Ovary (tissue), 10 donors: ENCODE measurements at places on chromosomes 2 and 18. TPM values are rescaled to one million over a fixed set of nuclear protein-coding genes. Genes with fewer than 3 reads are reported as not detected.
A peak's percentile ranks its signal among the peaks of the same experiment; 100 is the strongest.

DNA sequence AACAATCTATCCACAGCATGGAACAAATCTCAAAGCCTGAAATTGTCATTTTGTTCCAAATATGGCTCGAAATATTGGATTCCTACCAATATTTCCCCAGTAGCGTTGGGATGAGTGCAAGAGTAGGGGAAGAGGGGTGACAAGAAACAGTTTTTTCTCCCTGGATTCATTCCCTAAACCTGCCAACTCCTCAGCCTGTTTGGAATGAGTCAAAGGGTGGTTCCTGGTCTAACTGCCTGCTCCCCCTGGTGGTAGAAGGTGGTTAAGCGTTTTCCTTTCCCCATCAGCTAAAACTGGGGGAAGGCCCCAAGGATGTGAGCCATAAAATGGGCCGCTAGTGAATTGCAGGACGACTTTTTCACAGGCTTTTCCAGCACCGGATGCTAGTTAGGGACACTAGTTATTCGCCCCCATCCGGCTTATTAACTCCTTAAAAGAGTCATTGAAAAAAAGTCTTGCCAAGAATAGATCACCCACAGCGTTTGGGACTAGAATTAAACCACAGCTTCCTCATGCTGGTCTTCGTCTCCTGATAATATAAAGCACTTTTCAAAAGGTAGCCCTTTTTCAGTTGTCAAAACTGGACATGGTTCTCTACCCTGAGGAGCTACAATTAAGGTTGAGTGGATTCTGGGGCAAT, 72.5 kb downstream of the DHRS9 start:
- no peak for DNase-seq
- no peaks in the 10 kb centered on the region for H3K27me3 ChIP-seq
- no peak overlapping the region for H3K27ac ChIP-seq
- H3K4me3 ChIP-seq, result no peak overlapping the region
- no peaks in the 10 kb centered on the region for H3K4me1 ChIP-seq

GRCh38 chr2:215460682-215461382, 25.0 kb upstream of the FN1 start:
- no peaks in the 10 kb centered on the region for H3K36me3 ChIP-seq
- no peaks in the 10 kb centered on the region for H3K27me3 ChIP-seq
- no peak for DNase-seq

- peaks cover 14% of the 10 kb centered on the region for H3K4me1 ChIP-seq
- H3K27ac ChIP-seq, result no peak overlapping the region
- H3K4me3 ChIP-seq, result no peak overlapping the region
Measured at GRCh38 chr2:237876951-237877491, 17.6 kb downstream of the RAMP1 start.

GRCh38 chr2:26651470-26651771, 10.3 kb upstream of the CIB4 start:
- no peak overlapping the region for H3K27ac ChIP-seq
- no peak overlapping the region for H3K4me3 ChIP-seq
- no peaks in the 10 kb centered on the region for H3K27me3 ChIP-seq
- H3K4me1 ChIP-seq, result peaks cover 9% of the 10 kb centered on the region
- no peak for DNase-seq

DNA sequence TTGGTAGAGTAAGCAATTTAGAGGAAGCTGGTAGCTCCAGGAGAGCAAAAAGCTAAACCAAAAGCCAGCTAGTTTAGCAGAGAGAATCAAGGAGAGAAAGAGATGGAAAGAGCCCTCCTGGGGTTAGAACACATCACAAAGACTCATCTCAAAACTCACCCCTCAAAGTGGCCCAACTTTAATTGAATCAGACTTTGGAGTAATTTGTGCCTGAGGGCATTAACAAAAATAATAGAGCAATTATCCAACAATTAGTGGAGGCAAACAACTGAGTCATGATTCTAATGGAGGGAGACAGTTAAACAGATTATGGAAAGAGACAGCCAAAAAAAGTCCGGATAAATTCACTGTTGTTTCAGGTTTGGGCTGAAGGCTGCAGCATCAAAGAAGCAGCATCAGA, 417.4 kb downstream of the KCNJ3 start:
- H3K4me1 ChIP-seq, result no peaks in the 10 kb centered on the region
- no peak overlapping the region for H3K4me3 ChIP-seq
- H3K27me3 ChIP-seq, result no peaks in the 10 kb centered on the region
- H3K27ac ChIP-seq, result no peak overlapping the region

DNA sequence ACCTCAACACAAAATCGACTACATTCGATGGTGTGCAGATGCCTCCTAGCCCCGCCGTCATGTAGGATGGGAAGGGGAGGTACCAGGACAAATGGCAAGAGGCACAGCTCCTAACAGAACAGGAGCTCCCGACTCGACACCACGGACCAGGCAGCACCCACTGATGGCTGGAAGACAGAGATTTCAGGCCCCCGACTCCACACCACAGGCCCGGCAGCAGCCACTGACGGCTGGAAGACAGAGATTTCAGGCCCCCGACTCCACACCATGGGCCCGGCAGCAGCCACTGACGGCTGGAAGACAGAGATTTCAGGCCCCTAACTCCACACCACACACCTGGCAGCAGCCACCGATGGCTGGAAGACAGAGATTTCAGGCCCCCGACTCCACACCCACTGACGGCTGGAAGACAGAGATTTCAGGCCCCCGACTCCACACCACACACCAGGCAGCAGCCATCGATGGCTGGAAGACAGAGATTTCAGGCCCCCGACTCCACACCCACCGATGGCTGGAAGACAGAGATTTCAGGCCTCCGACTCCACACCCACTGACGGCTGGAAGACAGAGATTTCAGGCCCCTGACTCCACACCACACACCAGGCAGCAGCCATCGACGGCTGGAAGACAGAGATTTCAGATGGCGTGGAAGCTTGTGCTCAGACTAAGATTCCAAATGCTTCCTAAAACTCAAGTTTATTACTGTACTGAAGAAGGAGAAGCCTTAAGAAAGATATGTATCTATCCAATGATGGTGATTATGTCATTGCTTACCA, 135.5 kb downstream of the EIPR1 start:
- no peaks in the 10 kb centered on the region for H3K4me1 ChIP-seq
- no peak overlapping the region for H3K4me3 ChIP-seq
- no peak for DNase-seq
- no peak overlapping the region for H3K27ac ChIP-seq
- H3K27me3 ChIP-seq, result no peaks in the 10 kb centered on the region

DNA sequence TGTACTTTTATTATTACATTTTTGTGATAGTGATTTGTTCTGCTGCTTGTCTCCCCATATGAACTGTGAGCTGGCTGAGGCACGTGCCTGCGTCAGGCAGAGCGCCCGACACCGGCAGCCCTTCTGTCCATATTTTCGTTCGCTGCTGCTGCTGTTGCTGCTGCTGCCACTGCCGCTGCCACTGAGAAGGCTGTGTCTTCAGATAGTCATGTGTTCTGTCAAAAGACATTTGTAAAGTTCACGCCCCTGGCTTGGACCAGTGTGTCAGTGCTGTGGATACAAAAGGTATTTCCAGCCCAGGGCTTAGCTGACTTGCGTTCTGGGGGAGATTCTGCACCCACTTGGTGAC, 47.0 kb downstream of the TWIST2 start:
- peaks cover 17% of the 10 kb centered on the region for H3K4me1 ChIP-seq
- no peak for DNase-seq
- H3K4me3 ChIP-seq, result no peak overlapping the region
- H3K36me3 ChIP-seq, result no peaks in the 10 kb centered on the region
- peak overlapping the region; percentile 67 for H3K27ac ChIP-seq

GRCh38 chr2:219944866-219945265, 317.4 kb downstream of the SLC4A3 start:
- H3K36me3 ChIP-seq, result no peaks in the 10 kb centered on the region
- no peak for DNase-seq
- peaks cover 1% of the 10 kb centered on the region for H3K4me1 ChIP-seq
- no peak overlapping the region for H3K27ac ChIP-seq
- no peak overlapping the region for H3K4me3 ChIP-seq

DNA sequence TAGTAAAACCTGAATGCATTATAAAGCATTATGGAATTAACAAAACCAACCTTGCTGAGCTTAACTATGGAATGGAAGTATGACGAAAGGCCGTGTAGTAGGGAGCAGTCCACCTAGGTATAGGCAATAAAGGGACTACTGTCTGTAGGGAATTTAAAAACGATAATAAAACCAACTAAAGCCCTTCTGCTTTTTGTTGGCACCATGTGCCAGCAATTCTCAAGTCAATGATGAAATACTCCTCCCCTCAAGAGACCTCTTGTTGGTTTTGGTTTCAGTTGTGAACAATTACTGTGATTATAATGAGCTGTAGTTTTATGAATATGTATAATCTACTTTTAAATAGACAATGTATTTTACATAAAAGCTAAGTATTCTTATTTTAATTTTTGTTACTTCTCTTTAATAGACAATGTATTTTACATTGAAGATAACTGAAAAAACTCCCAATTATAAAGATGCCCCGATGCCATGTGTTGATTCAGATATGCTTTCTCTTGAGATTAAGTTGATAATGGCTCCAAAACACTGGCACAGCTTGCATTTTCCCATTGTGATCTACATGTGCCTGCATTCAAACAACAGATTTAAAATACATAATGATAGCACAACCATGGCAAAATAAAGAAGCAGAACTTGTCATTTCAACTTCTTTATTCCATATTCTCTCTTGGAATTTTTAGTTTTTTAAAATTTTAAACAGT, 55.5 kb upstream of the ZDBF2 start:
- no peak overlapping the region for H3K27ac ChIP-seq
- no peaks in the 10 kb centered on the region for H3K4me1 ChIP-seq
- H3K27me3 ChIP-seq, result no peaks in the 10 kb centered on the region

GRCh38 chr2:2050446-2050845, 280.6 kb downstream of the MYT1L start:
- no peak for DNase-seq
- no peaks in the 10 kb centered on the region for H3K4me1 ChIP-seq
- H3K27me3 ChIP-seq, result no peaks in the 10 kb centered on the region

DNA sequence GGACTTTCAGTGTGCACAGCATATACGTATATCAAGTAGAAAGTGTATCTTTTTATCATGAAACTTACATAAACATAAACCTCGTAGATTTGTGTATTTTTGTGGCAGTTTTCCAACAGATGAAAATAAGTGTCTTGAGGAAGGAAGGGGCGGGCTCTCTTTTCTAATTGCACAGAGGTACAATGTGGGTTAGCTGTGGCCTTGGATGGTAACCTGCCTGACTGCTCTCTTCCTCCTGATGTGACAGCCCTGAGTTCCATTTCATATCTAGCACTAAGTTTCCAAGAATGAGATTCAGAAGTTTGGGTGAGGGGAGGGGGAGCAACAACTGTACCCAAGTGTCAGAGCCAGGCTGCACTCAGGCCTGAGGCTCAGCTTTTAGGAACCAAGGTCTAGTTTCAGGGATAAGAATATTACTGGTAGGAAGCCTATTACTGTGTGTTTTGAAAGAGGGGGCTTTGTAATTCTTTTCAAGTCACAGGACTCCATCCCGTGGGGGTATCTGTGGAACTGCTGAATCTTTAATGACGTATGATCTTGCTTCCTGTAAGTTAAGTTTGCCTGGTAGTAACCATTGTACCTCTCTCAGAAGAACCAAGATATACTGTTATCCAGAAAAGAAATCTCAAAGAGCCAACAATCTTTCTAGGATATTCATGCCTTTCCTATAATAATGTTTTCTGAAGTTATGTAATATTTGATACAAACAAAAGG, 483.7 kb downstream of the PTPRM start:
- H3K27ac ChIP-seq, result no peak overlapping the region
- DNase-seq, result no peak
- peaks cover 2% of the 10 kb centered on the region for H3K4me1 ChIP-seq

DNA sequence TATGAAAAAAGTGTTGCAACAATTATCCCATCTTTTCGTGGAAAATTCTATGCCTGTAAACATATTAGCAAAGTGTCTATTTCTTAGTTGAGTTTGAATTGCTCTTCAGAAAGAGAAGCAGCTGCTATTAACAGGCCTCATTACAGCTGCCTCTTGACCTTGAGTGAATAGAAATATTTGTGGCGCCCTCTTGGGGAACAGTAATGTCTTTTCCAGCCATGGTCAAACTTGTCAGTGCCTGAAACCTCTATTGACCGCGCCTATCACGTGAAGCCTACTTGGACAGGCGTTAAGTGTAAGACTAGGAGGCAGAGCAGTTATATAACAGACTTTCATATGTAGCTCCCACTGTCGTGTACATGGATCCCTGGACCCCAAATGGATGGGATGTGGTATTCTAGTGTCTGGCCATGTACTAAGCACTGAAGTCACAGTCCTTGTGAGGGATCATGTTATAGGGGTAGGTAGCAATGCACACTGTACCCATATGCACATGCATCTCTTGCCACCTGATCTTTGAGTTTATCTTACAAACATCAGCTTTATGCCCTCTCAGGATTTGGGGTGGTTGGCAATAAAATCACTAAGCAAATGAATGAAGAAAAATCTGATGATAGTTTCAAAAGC, 245.0 kb downstream of the PTGR3 start:
- no peak overlapping the region for H3K27ac ChIP-seq
- H3K4me3 ChIP-seq, result no peak overlapping the region
- no peaks in the 10 kb centered on the region for H3K4me1 ChIP-seq
- no peaks in the 10 kb centered on the region for H3K36me3 ChIP-seq
- H3K27me3 ChIP-seq, result no peaks in the 10 kb centered on the region

GRCh38 chr2:215548714-215549113, 112.8 kb upstream of the FN1 start:
- no peak overlapping the region for H3K27ac ChIP-seq
- DNase-seq, result no peak
- H3K27me3 ChIP-seq, result no peaks in the 10 kb centered on the region
- H3K36me3 ChIP-seq, result no peaks in the 10 kb centered on the region
- H3K4me1 ChIP-seq, result no peaks in the 10 kb centered on the region
- no peak overlapping the region for H3K4me3 ChIP-seq

DNA sequence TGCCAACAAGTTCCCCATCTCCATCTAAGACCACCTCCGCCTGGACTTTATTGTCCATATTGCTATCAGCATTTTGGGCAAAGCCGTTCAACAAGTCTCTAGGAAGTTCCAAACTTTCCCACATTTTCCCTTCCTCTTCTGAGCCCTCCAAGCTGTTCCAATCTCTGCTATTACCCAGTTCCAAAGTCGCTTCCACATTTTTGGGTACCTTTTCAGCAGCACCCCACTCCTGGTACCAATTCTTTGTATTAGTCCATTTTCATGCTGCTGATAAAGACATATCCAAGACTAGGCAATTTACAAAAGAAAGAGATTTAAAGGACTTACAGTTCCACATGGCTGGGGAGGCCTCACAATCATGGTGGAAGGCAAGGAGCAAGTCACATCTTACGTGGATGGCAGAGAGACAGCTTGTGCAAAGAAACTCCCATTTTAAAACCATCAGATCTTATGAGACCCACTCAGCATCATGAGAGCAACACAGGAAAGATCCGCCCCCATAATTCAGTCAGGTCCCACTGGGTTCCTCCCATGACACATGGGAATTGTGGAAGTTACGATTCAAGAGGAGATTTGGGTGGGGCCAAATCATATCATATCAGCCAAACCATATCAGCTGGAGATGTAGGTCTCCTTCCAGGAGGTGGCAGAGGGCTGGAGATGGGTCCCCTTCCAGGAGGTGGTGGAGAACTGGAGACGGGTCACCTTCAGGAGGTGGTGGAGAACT, 19.8 kb upstream of the TXNDC2 start:
- no peak overlapping the region for H3K27ac ChIP-seq
- no peaks in the 10 kb centered on the region for H3K36me3 ChIP-seq
- no peaks in the 10 kb centered on the region for H3K27me3 ChIP-seq
- no peak overlapping the region for H3K4me3 ChIP-seq
- no peak for DNase-seq

Gene IL36RN
- not detected for total RNA-seq

Gene IL37
- total RNA-seq, result not detected

Gene NT5DC4
- not detected for total RNA-seq

Gene SLC9A2
- total RNA-seq, result not detected

Gene LRP1B
- total RNA-seq, result 0.57 TPM

Gene CHST10
- total RNA-seq, result 15.7 TPM

Gene DOCK10
- total RNA-seq, result 28.9 TPM

Gene BMP10
- not detected for total RNA-seq

Gene DHRS9
- total RNA-seq, result 1.6 TPM

Gene GPR39
- total RNA-seq, result not detected
